ENCODE measurements at places on chromosomes 2 and 18.

DNA sequence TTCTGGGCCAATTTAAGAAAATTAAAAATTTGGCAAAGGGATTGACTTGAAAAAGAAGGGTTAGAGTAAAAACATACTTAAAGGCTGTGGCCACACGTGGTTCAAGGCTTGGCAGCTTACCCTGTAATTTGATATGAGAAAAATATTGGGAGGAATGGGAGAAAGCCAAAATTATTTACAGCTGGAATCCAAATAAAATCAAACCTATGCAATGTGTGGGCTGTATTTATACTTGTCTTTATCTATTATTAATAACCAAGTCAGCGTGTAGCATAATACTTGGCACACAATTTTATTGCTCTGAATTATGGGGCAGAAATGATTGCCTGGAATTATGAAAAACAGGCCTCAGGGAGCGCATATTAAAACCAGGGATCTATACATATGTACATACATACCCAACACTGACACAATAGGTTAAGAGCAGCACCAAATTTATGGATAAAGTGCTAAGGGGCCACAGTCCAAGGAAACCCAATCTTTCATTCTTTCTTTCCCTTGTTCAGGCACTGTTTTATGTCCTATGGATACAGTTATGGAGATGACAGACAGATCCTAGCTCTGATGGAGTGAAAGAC, 35.6 kb downstream of the FAM124B start:
- DNase-seq, result no peak

GRCh38 chr2:44936275-44936674, 5.2 kb upstream of the SIX3 start:
- no peak for DNase-seq

DNA sequence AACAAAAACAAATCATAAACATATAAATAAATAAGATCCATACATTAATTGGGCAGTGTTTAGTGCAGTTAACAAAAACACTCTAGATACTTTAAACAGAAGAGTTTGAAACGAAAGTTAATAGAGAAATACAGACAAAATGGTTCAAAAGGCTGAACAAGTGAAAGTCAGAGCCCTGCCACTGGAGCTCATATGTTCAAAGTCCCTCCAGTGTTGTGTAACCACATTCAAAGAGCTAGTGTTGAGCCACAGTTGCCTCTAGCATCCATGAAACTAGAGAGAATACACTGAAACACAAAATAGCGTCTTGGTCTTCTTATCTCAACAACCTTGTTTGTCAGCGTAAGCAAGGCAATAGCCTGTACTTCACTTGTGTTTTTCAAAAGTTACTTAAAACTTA, 1309.8 kb upstream of the NRXN1 start:
- no peak for DNase-seq

DNA sequence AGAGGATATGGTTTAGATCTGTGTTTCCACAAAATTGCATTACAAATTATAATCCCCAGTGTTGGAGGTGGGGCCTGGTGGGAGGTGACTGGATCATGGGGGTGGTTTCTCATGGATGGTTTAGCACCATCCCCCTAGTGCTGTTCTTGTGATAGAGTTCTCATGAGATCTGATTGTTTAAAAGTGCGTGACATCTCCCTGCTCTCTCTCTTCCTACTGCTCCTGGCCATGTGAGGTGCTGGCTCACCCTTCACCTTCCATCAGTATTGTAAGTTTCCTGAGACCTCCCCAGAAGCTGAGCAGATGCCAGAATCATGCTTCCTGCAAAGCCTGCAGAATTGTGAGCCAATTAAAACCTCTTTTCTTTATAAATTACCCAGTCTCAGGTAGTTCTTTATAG, 33.1 kb downstream of the LHCGR start:
- DNase-seq, result no peak

DNA sequence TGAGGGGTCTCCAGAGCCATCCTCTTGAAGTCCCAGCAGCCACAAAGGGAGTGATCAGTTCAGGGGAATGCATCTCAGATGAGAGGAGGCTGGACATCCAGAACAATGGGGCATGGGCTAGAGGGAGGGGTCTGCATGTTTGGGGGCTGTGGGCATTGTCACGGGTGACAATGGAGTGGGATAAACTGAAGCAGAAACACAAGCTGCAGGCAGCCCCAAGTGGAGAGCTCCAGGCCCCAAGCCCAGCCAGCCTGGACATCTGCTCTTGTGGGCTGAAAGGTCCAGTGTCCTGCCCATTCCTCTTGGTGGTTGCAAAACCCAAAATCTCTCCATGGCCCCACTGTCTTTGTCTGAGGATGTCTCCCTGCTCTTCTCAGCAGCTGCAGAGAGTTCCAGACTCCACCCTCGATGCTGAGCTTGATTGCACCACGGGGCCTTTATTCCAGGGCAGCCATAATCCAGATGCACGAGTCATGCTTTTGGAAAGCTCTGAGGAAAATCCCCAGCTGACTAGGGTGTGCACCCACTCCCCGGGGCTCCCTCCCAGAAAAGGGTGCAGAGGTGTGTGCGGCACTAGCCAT, 149.4 kb downstream of the TNS1 start:
- DNase-seq, result no peak

DNA sequence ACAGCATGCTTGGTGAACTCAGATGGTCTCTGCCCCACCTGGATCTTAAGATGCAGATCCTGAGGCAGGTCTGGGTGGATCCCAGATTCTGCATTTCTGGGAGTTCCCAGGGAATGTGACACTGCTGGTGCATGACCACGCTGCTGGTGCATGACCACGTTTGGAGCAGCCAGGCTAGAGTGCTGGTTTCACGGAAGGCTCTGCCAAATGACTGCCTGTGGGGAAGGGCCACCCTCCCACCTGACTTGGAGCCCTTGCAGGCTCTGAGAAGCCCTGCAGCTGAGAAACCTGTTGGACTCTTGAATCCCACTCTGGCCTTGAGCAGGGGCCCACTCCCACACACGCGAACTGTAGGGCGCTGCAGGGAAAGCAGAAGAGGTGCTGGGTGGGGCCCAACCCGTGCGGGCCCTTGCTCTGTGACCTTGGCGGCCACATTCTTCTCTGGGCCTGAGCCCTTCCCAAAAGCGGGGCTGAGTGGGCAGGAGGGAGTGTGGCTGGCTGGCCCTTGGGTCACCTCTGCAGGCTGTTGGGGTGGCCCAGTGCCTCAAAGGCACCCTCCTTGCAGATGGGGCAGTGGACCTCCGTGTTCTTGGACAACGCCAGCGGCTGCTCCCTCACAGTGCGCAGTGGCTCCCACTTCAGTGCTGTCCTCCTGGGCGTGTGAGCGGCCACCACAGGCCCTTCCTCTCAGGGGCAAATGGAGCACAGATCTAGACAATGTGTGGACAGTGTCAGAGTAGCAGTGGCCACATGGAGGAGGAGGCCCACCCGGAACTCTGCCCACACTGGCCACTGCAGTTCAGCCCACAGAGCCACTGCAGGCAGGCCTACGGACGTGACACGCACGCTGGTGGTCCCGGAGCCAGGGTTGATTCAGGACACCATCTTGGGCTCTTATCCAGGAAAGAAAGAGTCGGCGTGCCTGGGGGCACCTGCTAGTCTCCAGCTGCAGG, 7.9 kb downstream of the ERFE start:
- no peak for DNase-seq

DNA sequence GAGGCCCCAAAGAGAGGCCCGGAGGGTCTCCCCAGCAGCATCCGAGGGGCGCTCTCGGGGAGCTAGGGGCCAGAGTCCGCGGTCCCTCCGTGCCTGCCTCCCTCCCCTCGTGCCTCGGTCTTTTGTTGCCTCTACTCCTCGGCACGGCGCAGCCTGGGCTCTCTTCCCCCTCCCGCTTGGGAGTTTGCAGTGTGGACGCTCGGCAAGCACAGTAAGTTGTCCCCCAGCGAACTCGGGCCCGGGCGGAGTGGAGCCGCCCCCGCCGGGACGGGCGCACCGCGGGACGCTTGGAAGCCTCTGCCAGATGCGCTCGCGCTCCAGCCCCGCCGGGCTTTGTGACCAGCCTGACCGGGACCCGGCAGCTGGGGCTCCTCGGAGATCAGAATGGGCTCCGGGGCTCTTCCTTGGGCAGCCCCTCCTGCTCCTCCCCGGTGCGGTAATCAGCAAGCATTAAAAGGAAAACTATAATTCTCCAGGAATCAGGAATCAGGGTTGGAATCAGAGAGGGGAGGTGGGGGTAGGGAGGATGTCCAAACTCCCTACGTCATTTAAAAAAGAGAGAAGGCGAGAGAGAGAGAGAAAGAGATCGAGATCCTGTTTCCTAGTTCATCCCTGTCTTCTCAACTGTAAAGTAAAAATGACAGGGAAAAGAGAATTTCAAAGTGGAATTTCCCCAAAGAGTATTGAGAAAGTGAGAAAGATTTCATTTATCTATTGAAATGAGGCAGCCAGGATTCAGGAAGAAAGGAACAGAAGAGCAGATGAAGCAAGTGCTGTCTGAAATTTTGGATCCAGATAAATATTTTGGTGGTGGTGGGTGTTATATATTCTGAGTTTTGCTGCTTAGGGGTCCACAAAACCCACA, 786 bp upstream of the TMEM200C start:
- DNase-seq, result no peak

DNA sequence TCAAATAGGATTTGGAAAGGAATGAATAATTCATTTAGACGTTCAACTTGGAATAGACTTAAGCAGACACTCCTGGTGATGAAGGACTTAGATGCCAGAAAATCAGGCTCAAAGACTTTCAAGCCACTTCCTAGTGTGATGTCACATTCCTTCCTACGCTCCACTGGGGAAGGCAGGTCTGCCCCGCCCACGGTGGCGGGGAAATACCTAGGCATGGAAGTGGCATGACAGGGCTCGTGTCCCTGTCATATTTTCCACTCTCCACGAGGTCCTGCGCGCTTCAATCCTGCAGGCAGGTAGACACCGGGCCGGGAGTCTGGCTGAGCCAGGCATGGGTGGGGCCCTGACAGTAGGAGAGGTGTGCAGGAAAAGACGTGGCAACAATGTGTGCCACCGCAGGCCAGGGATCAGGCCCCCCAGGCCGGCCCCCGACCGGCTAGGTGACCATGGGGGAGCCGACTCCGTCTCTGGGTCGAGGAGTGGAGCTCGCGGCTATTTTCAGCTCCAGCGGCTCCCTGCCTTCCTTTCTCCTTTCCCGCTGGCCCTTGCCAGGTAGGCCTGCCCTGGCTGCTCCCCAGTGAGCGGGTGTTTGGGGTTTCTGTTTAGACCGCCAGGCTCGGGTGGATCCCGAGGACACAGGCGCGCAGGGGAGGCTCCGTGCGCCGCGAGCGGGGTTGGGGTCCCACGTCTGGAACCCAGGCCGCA, at the start of gene IL1RL2:
IL1RL2 (plus strand) TSS at position 233 of the 705 bp plus-strand sequence. CDS start 845 bp downstream, outside the sequence.
- DNase-seq, result peak; percentile 3

DNA sequence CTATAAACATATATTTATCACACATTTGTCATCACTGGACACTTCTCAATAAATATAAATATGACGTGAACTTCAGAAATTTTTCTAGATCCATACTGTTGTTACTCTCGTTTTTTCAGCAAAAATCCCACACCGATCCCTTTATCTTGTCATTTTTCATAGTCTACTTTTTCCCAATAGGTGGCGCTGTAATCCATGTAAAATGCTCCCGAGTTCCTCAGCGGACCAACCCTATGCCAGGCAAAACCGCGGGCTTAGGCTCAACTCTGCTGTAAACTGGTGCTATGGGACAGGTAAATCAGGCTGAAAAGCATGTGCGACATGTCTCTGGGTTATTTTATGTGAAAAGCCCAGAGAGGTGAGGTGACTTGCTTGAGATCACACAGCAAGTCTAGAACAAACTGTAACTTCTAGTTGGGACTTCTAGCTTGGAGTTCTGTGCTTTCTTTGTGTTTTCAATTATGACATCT, 104.0 kb downstream of the COBLL1 start:
- no peak for DNase-seq

GRCh38 chr18:70981400-70982140, 692.7 kb downstream of the SOCS6 start:
- DNase-seq, result no peak

DNA sequence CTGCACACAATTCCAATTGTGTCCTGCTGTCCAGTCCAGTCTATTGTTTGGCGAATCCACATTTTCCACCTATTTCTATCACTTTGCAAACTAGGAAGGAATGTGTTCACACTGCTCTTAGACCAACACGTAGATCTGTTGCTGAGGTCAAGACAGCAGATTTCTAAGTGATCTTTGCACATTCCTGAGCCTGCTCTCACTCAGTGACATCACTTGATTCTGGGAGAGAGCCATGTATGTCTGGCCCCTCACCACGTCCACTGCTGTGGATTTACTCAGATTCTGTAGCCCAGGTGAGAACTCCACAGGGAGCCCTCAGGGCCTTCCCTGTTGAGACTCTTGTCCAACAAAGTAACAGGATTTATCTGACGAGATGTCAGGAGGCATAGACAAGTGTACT, 317.2 kb downstream of the TSN start:
- no peak for DNase-seq

- DNase-seq, result no peak
Measured at GRCh38 chr2:127953849-127954248, 68.1 kb upstream of the AMMECR1L start.

GRCh38 chr2:128366713-128367511, 48.2 kb upstream of the HS6ST1 start:
- no peak for DNase-seq

- DNase-seq, result no peak
Measured at GRCh38 chr2:233041722-233042323, 9.4 kb downstream of the NEU2 start.

GRCh38 chr18:11873670-11874340, 22.6 kb downstream of the CHMP1B start:
- no peak for DNase-seq

DNA sequence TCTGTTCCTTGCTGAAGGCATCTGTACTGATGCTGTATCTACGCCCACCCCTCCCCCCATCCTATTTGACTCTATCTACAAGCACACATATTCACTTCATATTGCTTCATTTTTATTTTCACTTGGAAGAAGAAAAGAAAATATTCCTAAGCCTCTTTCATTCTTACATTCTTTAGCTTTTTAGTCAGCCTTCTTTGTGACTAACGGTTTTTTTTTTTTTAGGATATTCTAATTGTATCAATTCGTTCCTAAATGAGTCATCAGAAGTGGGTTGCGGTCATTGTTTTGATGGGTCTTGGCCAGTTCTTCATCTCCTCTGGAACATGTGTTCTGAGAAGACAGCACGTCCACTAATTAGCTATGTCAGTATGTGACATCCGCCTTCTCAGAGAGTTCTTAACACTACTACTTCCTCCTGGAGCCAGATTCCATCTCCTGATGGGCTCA, 88.7 kb downstream of the MYO1B start:
- no peak for DNase-seq

DNA sequence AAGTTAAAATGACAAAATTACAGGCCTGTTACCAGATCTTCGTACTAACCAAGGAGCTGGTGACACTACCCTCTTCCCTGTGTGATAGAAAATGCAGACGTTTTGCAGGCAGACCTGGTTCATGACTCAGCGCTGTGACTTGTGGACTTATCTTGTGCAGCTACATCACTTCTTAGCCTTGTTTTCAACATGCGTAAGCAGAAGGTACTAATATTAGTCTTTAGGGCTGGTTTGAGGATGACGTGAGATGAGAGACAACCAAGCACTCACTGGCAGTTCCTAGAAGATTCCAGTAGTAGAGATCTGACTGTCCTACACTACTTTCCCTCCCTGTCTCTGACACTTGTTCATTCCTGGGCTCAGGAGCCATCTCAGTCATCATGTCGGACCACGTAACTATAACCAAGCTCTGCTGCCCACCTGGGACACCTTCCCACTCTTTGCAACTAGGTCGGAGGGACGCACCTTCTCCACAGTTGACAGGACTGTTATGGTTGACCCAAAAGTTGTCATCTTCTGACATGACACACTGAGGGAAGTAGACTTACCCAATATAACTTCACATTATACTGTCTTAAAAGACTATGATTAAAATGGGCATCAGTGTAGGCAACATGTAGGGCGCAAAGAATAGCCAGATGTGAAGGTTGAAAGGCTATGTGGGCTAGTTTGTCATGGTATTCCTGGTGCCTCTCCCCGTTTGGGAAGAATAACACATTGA, 64.8 kb downstream of the TNFRSF11A start:
- no peak for DNase-seq
